ENCODE measurements at places on chromosomes 6 and 20.

DNA sequence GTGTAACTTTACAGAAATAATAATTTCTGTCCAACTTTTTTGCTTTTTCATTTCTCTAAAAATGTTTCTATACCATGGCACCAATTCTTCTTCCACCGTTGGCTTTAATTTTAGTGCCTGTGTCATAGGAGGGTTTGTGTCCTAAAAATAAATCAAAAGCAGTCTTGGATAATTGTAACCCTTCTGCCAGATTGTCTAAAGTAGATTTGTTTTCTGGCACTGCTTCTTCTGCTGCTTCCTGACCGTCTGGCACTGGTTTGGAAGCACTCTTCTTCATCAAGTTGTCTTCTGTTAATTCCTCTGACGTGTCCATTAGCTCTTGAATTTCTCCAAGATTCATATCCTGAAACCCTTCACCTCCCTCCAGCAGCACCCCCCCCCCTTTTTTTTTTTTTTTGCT lies 33.1 kb downstream of the SCAF8 start:
- no peak for DNase-seq

DNA sequence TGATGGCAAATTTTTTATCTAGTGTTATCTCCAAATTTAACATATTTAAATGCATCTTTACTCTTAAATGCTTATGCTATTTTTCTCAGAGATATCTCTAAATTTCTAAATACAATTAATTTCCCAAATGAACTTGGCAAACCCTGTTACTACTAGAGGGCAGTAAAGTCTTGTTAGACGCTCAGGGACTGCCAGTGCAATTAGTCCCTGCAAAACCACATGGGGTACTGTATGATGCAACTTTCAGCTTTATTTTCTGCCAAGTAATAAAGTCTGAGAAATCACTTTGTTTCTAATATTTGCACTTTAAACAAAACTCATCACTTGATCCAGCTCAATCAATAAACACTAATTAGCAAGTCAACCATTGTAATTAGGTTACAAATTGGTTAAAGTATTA lies 76.0 kb upstream of the ADGRB3 start:
- DNase-seq, result no peak

GRCh38 chr6:120873125-120873865 lies 461.0 kb downstream of the TBC1D32 start:
- DNase-seq, result no peak

DNA sequence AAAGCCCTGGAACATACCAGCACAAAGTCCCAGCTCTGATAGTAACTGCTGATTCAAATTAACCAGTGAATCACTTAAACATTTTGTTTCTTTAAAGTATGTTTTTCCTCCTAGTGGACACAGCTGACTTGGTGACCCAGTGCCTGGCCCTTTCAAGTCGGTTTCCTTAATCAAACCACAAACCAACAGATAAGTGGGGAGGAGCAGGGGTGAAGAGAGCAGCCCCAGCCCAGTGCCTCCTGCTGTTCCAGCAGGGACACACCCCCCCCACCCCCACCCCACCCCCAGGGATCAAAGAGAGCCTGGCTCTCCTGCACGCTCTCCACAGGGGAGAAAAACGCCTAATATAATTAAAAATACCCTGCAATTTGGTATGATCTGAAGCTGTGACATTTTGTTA lies 55.4 kb upstream of the TBXT start:
- no peak for DNase-seq

DNA sequence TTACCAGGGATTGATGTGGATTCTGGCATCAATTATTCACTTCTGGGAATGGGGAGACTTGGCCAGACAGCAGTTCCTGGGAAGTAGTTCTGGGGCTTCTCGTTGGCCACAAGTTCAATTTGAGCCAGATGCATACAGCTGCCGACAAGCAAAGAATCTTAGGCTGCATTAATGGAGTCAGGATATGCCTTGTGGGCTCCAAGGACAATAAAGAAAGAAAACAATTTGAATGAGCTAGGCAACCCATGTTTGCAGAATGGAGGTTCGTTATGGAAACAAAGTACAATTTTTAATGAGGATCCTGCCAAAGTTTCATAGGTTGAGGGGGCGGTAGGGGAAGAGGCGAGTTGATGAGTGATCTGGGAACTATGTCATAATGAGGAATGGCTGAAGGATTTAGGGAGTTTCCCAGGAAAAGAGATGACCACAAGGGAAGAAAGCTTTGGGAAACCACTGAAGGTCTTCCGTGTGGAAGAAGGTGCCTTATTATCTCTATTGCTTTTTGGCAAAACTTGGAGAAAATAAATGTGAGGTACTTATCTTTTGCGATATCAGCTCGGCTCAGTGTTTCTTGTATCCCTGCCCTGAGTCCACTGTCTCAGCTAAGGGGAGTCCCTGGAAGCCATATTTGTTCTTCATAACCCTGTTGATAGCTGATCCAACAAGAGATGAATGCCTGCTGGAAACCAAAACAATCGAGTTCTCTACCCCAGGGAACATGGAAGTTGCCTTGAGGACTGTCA lies 181.0 kb upstream of the ZNF217 start:
- DNase-seq, result no peak

- DNase-seq, result no peak
Measured at GRCh38 chr20:25418776-25419175, 11.3 kb downstream of the GINS1 start.

DNA sequence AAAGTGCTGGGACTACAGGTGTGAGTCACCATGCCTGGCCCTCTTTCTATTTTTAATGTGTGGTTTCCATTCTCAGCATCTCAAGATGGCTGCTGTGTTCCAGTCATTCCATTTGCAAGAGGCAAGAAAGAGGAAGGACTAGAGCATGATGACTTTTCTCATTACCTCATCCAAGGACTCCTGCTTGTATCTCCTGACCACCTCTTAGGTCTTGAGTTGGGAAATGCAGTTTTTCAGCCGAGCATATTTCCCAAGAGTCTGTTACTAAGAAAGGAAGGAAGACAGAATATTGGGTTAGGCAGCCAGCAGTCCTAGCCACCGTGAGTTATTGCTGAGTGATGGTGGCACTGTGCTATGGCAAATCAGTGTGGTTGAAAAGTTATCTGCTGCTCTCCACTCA lies 108.4 kb upstream of the INSM1 start:
- DNase-seq, result no peak

GRCh38 chr20:10788055-10788454 lies 114.3 kb upstream of the JAG1 start:
- no peak for DNase-seq
